ENCODE measurements at places on chromosomes 3 and 15.

- no peak for DNase-seq
Observed at GRCh38 chr15:69544365-69545113, 91.9 kb downstream of the RPLP1 start.

DNA sequence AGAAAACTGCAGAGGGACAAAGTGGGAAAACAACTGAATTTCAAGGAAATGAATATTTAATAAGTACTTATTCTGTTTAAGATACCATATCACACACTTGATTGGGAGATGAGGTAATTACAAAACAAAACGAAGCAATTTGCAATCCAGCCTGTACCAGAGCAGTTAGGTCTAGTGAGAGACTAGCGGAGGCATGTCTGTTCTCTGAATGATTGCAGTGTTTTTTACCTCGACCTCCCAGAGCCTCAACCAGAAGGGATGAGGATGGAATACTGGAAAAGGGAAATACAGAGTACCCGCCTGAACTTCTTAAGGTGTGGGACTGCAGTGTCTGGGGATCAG is 59.5 kb downstream of the PIK3CB start:
- DNase-seq: no peak

DNA sequence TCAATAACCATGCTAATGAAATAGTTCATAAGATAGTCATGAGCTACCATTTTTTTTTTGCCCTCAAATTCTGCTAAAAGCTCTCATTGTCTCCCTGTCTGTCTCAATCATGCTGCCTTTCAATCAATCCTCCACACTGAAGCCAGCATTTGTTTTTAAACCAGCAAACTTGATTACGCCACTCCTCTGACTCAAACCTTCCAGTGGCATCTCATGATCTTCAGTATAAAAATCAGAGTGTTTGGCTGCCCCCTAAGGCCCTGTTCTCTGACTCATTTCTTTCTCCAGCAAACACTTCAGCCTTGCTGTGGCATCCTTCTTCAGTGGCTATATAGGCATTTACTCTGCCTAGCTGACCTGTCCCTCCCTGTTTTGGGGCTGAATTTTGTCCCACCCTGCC is 36.0 kb upstream of the EOMES start:
- DNase-seq: no peak

GRCh38 chr3:179072100-179072438 is 460 bp upstream of the ZMAT3 start:
- DNase-seq: no peak

DNA sequence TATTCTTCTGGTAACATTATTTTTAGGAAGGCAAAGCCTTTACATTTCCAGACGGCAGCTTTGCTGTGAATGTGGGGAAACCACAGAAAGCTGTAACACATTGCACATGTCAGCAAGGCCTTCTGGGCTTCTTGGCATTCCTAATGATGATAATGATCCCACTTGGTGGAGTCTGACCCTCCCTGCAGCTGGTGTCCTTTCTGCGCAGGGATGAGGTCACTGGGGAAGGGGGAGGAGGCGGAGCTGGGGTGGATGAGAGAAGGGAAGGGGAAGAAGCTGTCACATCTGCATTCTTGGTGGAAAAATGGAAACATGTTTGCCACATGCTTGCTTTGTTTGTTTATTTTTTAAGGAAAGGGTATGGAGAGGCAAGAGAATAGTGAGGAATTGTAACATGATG is 68.6 kb downstream of the FILIP1L start:
- DNase-seq: peak; percentile 22
